Activated naive CD4-positive, alpha-beta T cell (primary cell): ENCODE measurements at places on chromosomes 1 and 21.

- DNase-seq, result no peak
Observed at GRCh38 chr1:220717800-220718640, 27.9 kb downstream of the C1orf115 start.

DNA sequence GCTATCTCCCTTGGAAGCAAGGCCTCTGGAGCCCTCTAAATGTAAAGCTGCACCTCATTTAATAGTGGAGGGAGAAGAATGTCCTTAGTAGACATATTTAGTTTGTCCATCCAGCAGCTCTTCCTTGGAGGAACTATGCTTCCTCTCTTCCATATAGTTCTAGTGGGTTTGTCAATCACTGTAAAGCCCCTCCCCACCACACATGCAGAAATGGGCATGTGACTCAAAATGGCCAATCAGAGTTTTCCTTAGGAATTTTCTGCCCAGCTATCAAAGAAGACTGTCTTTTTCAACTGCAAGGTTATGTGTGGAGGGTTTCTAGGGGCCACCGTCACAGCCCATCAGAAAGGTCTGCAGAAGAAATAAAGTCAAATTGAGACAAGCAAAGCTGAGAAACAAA, 175.5 kb downstream of the MIS18A start:
- DNase-seq, result no peak

GRCh38 chr1:53183095-53183990, 13.3 kb upstream of the CPT2 start:
- DNase-seq, result no peak

- DNase-seq, result no peak
Observed at GRCh38 chr1:95022644-95022926, 50.2 kb downstream of the ALG14 start.

DNA sequence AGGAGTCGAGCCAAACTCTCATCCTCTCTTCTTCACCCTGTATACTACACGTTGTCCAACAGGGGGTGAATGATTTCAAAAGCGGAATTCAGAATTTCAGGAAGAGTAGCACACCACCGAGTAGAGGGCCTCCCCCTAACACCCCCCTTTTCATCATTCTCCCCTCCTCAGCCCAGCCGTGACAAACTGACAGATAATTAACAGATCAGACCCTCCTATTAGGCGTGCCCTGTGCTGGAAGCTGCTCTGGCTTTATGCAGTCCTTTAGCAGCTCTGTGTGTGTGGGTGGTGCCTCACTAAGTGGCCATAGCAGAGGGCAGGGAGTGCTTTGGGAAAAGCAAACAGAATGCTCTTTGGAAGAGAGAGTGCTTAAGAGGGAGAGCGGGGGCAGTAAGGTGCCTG, 44.3 kb downstream of the PEX14 start:
- DNase-seq, result no peak

- DNase-seq, result no peak
Observed at GRCh38 chr1:93597709-93598108, 83.9 kb downstream of the BCAR3 start.

GRCh38 chr1:12208764-12209494, 20.9 kb upstream of the VPS13D start:
- DNase-seq, result peak; percentile 85

- no peak for DNase-seq
Observed at GRCh38 chr1:28180306-28181305, 4.1 kb upstream of the PTAFR start.

- DNase-seq, result no peak
Observed at GRCh38 chr1:232764458-232765251, 40.6 kb upstream of the MAP10 start.

GRCh38 chr1:21099034-21099868, 77.4 kb downstream of the EIF4G3 start:
- DNase-seq, result no peak

- no peak for DNase-seq
Observed at GRCh38 chr1:168894397-168894903, 165.4 kb upstream of the DPT start.

DNA sequence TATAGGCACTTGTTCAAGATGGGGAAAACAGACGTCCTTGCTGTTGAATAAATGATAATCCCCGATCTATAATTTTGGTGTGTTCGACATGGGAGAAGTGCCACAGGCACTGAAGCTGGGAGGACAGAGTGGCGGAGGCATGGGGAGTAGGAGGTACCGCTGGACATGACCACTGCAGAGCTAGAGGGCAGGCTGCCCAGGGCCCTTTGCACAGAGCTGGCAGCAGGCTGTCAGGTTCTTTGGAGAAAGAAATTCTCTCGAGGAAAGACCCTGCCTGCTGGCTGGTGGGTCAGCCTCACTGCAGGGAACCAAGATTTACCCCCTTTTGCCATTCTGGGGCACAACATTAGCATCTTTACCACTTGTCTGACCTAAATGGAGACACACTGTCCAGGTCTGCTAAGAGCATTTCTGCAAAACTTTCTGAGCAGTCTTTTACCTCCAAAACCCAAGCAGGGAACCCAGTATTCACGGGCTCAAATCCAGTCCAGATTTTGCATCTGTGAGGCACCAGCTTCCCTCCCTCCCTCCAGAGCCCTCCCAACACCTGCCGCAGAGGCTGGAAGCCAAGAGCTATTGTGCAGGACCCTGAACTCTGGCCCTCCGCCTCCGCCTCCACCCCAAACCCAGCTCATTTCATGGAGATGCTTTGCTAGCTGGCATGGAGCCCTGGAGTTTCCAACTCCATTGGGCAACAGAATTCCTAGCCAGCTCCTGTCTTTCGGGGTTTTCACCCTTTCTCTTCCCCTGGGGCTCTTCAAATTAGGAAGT, 142.3 kb downstream of the PLXNA2 start:
- DNase-seq, result no peak

- no peak for DNase-seq
Observed at GRCh38 chr21:35578831-35579471, 481.4 kb downstream of the SETD4 start.

- no peak for DNase-seq
Observed at GRCh38 chr1:170196490-170197236, 50.9 kb downstream of the NTMT2 start.

GRCh38 chr1:162193221-162193620, 123.7 kb downstream of the NOS1AP start:
- DNase-seq, result no peak

GRCh38 chr1:235960809-235961208, 94.1 kb upstream of the LYST start:
- no peak for DNase-seq

DNA sequence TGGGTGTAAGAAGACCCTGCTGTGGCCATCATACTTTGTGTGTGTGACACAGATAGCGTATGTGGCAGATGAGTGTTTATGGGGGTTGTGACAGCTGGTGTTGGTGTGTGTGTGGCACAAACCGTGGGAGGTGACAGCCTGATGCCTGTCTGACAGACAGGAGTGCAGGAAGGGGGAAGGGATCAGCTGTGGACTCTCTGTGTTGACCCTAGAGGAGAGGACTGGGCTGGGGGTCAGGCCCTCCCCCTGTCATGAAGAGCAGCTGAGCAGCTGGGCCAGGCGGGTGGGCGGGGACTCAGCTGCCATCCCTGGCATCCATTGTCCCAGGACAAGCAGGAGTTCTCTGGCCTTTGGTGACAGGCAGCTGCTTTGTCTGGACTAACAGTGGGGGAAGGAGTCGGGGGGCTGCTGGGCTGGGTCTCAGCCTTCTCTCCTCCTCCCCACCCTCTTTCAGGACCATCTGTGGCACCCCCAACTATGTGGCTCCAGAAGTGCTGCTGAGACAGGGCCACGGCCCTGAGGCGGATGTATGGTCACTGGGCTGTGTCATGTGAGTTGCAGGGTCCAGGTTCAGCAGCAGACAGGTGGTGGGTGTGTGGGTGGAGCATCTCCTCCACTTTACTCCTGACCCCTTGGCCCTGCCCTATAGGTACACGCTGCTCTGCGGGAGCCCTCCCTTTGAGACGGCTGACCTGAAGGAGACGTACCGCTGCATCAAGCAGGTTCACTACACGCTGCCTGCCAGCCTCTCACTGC, 2.3 kb downstream of the PLK3 start:
- DNase-seq, result no peak

GRCh38 chr1:150514913-150515327, 632 bp upstream of the FALEC start:
- no peak for DNase-seq

- DNase-seq, result no peak
Observed at GRCh38 chr1:55703726-55704363, 488.7 kb upstream of the USP24 start.

DNA sequence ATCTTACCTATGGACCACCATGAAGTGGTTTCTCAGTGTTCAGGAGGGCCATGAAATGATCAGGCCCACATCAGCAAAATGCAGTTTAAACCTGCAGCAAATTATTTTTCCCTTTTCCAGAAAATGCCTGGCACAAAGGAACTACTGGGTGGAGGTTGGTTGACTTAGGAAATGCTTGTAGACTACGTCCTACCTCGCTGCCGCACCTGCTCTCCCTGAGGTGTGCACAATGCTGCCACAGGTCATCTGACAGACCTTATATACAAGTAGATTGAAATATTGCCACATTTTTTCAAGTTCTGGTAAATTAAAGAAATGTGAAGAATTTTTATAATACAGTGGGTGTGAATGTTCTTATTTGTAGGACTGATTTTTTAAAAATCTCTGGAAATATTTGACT, 166.7 kb upstream of the PDE4B start:
- no peak for DNase-seq

DNA sequence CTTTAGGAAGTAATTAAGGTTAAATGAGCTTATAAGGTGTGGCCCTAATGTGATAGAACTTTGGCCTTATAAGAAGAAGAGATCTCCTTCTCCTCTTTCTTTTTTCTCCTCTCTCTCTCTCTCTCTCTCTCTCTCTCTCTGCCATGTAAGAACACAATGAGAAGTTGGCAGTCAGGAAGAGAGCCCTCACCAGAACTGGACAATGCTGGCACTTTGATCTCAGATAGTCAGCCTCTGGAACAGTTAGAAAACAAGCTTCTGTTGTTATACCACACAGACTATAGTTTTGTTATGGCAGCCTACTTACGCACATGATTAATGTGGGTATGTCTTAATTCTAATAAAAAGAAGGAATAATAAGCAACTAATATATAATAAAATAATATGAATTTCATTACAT, 444.2 kb upstream of the LRRC7 start:
- no peak for DNase-seq

- no peak for DNase-seq
Observed at GRCh38 chr21:20086508-20086907, 911.7 kb upstream of the NCAM2 start.

DNA sequence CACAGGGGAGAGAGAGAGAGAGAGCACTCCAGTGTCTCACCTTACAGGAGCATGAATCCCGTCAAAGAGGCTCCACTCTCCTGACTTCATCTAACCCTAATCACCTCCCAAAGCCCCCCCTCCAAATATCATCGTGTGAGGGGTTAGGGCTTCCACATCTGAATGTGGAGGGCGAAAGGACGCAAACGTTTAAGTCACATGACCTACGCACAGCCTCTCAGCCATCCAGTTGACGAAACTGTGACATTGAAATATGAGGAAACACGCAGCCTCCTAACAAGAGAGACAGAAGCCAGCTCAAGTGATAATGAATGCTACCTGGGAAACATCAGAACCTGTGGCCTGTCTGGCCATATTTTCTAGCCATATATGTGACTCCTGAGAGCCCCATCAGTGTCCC, 63.7 kb downstream of the MATN1 start:
- no peak for DNase-seq

GRCh38 chr1:24888971-24889676, 41.0 kb downstream of the RUNX3 start:
- no peak for DNase-seq

DNA sequence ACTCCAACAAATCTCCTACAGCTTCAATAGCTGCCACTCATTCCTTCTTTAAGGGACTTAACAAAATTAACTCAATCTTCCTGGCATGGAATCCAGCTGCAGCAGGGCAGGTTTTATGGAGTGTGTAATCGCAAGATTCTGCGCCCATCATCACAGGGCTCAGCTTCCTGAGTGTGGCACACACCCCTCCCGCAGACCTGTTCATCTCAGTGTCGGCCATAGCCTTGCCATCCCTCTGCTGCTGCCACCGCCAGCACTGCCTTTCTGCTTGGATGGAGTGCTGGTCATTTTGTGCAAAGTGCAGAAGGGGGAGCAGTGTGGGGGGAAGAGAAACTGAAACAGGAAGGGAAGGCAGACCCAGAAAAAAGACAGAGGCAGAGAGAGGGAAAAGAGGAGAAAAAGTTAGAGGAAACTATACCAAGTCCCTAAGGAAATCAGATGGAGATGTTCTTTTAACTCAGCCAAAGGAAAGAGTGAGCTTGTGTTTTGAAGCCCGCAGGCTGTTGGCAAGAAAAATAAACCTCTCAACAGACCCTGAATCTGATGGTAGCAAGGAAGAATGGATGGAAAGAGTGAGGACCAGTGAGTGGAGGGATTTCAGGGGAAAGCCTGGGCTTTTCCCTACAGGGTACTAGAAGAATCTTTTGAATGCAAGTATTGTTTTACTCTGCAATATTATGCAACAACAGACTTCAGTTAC, 324.2 kb downstream of the SEC16B start:
- no peak for DNase-seq

GRCh38 chr1:232538943-232539302, 91.0 kb downstream of the SIPA1L2 start:
- no peak for DNase-seq

GRCh38 chr1:213689260-213689659, 298.5 kb upstream of the PROX1 start:
- no peak for DNase-seq

DNA sequence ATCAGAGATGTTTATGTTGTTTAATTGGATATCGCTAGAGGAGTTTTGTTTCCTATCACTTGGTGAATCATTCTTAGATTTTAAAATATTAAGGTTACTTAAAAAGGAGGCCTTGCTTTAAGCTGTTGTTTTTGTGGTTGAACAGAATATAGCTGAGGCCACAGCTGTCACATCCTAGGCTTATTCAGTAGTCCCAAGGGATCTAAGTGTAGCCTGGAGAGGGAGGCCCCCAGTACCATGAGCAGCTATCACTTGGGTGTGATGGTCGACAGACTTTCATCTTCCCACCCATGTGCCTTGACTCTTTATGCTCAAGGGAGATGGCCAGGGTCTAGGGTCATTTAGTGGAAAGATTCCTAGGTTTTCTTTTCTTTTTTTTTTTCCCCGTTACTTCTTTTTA, 278.7 kb downstream of the HHAT start:
- no peak for DNase-seq

- no peak for DNase-seq
Observed at GRCh38 chr1:61921435-61921834, 179.2 kb downstream of the PATJ start.

DNA sequence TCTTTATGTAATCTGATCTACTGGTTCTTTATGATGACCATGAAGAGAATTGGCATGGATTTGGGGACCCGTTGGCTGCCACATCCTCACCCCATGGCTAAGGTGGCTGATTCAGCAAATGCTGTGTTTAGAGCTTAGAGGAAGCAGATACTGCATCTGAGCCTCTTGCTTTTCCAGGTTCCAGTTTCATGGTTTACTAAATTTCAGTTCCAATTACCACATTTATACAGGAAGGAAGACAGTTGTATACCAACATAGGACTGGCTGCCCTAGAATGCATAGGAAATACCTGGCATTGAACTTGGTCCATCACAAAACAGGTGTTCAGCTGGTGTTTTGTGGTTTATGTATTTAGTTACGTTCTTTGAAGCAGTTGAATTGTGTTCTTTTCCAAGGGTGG, 107.1 kb downstream of the ST3GAL3 start:
- DNase-seq, result no peak
